ENCODE measurements at places on chromosomes 2 and 18.
A peak's percentile ranks its signal among the peaks of the same experiment; 100 is the strongest.

DNA sequence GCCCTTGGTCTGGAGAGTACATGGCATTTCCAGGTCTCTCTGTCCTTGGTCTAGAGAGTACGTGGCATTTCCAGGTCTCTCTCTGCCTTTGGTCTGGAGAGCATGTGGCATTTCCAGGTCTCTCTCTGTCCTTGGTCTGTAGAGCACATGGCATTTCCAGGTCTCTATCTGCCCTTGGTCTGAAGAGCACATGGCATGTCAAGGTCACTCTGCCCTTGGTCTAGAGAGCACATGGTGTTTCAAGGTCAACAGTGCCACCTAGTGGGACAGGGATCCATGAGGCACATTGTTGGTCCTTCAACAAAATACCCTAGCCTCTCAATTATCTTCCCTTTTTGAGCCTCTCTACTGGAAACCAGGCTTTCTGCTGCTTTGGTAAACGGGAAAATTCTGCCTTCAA is 250.2 kb downstream of the OTX1 start:
- DNase-seq: no peak

- DNase-seq: no peak
Observed at GRCh38 chr18:13179566-13180113, 38.9 kb upstream of the LDLRAD4 start.

GRCh38 chr2:156339865-156340264 is 7.3 kb upstream of the NR4A2 start:
- DNase-seq: no peak

DNA sequence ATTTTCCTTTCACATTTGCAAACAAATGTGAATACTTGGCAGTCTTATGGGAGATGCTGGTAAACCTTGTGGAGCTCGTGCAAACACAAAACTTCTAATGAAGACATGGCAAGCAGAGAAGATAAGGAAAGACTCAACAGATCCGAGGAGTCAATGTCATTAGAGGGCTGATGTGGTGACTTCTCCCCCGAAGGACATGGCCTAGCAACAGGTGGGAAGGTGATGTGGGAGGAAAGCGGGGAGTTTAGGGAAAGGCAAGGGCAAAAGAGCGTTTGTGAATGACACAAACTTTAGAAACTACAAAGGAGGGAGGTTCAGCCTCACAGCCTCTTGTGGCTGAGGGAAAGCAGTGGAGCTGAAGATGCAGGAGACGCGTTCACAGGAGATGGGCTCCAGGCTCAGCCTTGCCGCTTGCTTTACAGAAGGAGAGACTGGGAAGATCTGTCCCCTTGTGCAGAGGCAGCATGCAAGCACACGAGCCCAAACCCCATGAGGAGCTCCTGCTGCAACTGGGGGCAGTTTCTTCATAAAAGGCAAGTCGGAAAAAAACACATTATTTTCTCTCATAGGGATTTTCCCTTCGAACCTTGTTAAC is 86.6 kb downstream of the SOWAHC start:
- DNase-seq: no peak

DNA sequence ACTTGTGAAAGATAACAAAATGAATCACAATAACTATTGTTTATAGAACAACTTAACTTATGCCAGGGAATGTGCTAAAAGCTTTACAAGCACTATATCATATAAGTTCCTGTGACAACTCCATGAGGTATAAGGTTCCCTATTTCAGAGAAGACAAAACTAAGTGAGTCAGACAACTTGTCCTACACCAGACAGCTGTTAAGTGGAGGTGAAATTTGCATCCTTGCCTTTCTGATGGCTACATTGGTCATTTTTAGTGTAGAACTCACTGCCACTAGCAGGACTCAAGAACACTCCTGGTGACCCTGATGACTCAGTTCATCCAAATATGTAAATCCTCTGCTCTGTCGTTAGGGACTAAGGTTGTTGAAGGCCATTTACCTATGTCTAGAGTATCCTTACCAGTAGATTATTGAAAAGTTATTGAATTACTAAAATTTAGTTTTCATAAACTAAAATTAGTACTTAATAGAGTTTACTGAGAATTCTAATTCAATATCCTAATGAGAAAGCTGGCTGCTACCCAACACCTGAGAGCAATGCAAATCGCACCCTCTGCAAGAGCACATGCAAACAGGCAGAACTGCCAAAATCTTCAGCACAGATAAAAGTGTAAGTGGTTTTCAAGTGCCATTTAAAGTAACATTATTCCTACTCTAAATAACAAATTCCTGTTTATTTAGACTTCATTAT is 636.2 kb downstream of the NRXN1 start:
- no peak for DNase-seq

DNA sequence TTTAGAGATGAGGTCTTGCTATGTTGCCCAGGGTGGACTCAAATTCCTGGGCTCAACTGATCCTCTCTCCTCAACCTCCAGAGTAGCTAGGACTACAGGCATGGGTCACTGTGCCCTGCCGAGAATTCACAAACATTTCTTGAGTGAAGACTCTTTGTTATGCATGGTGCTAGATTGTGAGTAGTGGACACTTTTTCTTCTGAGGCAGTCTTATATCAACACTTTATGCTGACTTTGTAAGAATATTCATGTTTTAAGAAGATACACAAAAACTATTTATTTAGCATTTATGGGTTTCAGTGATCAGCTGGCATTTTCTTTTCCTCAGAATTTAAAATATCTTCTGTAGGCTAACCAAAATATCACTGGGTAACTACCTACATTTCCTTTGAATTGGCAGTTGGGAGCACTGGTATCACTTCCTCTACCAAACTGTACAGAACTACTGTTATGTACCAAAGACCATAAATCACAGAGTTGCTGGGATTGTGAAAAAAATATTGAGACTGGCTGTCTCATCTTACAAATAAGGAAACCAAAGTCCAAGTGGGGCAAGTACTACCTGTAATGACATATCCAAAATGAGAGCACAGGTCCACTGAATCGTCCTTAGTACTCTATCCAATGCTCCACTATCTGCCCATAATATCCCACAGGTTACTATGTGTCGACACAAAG is 34.0 kb downstream of the DOCK10 start:
- no peak for DNase-seq

DNA sequence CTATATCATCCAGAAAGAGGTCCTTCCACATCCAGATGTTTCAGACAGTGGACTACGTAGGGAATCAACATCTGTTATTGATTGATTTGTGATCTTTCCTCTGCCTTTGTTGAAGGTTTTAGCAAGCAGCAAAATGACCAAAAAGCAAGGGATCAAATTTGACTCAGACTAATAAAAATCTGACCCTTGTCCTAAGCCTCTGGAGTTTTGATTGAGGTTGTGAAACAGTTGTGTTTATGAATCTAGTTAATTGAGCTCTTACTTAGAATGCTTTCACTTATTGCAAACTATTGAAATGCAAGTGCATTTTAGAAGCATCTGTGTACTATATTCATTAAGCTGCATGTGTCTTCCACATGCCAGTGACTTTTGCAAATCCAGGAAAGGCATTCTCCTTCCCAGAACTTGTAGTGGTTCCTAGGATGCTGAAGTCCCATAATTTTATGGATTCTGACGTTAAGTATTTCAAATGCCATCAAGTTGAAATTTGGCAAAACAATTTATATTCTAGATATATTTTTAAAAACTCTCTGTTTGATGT is 116.0 kb downstream of the MTX2 start:
- no peak for DNase-seq

- no peak for DNase-seq
Observed at GRCh38 chr2:162056796-162057399, 17.1 kb downstream of the DPP4 start.

DNA sequence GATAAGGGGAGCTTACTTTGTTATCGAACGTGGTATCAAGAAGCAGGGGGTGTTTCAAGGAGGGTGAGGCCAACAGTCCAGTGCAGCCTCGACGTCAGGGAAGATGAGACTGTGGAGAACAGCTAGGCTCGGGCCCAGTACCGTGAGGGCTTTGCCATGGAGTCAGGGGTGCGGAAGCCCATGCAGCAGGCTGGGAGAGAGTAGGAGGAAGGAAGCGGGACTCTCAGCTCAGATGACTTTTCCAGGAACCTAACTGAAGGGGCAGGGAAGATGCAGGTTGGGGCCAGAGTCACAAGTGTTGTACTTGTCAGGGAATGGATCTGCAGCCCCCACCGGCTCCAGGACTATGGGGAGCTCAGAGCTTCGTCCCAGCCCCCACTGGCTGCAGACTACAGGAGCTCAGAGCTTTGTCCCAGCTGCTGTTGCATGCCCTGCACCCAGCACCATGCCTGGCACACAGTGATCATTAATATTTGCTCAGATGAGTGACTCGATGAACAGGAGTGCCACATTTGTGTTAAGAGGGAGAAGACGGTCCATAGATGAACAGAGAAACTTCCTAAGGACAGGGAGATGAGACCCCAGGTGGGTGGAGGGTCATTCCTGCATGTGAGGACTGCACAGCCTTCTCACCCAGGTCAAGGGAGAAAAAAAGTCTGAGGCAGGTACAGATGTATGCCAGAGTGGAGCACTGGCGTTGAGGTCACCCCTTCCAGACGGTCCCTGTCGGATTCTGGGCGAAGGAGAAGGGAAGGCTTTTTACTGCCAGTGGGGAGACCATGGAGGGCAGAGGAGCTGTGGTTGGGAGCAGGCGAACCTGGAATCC is 36.4 kb downstream of the PTGR3 start:
- no peak for DNase-seq

DNA sequence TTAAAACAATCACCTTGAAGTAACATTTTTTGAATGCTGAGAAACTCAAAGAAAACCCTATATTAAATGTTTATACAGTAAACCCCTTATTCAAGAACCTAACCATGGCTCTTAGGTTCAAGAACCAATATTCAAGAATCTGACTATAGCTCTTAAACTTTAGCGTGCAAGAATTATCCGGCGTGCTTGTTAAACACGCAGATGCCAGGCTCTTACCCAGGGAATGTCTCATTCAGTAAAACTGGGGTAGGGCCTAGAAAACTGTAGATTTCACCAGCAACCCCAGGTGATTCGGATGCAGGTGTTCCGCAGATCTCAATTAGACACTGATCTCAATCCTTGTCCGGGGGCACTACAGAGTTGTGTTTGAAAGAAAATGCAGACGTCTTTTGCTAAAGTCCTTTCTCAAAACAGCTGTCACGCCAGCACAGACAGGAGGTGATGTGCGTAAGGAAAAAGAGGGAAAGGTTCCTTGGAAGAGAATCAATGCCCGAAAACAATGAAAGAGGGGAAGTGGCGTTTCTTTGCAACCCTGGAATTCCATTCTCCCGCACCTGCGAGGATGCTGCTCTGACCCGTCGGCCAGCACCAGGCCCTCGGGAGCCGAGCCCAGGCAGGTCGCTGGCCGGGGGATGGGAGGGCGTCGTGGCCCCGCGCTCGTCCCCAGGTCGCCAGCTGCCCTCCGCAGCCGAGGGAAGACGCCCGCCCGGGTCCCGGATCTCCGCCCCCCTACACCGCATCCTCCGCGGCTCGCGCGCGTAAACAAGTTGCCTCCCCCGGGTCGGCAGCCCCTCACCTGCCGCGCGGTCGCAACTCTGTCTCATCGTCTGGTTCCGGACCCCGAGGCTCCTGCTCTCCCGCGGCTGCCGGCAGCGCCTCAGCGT is 851 bp downstream of the EIF2AK3 start:
- peak; percentile 6 for DNase-seq

GRCh38 chr2:239607517-239608191 is 206.8 kb upstream of the HDAC4 start:
- DNase-seq: no peak

DNA sequence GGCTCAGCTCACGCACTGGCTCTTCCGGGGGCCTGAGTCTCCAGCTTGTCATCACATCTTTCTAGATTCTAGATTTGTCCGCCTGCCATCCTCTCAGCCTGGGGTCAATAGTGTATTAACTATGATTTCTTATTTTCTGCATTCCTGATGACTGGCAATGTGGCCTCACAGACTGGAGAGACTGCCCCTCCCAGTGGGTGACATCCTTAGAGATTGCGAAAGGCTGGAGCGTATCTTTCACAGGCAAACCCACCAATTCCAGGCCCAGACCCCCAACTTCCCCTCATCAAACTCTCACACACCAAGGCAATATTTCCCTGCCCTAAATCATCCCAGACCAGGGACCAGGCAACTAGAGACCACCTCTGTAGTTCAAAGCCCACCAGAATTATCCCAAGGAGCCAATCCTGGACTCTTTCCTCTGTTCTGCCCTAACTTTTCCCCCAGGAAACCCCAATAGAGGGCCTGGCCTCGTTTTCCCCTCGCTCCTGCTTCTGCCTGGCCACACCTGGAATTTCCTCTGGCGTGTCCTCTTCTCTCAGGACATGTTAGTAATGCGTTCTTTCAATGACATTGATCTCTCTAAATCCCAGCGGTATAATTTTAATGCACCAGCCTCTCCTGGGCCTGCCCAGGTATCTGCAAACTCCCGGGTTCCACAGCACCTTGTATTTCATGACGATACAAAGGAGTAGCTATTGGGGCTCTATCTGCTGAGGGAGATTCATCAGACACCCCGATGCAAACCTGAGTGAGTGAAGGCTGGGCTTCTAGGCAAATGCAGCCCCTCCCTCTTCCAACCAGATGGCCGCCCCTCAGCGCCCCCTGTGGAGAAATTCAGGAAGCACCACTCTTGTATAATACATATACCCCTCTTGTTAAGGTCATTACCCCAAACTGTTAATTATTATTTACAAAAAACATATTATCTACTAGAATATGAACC is 2.4 kb upstream of the KCNF1 start:
- DNase-seq: no peak

DNA sequence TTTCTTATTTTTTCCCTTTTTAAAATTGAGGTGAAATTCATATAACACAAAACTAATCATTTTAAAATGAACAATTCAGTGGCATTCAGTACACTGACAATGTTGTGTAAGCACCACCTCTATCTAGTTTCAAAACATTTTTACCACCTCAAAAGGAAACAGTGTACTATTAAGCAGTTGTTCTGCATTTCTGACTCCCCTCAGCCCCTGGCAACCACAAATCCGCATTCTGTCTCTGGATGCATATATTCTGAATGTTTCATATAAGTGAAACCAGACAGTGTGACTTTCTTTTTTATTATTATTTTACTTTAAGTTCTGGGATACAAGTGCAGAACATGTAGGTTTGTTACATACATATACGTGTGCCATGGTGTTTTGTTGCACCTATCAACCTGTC is 19.2 kb upstream of the TANK start:
- no peak for DNase-seq

DNA sequence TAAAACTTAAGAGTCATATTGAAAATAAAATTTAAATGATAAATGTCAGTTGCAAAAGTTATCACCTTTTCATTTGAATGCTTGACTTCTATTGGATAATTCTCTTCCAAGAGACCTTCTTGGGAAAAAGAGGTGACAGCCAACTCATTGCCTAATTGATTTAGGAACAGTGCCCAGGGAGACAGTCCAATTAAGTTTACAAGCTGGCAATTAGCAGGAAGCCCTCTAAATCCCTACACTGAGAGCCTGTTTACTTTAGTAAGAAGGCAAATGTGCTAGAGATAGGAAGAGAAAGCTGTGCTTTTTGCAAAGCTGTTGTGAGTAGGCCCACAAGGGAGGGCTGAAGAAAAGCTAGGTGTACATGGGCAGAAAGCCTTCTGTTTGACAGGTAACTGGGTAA is 189.1 kb downstream of the WDPCP start:
- no peak for DNase-seq

GRCh38 chr2:11753452-11753885 is 7.0 kb downstream of the LPIN1 start:
- no peak for DNase-seq

All from activated naive CD8-positive, alpha-beta T cell treated with anti-CD3 and anti-CD28 coated beads, Interleukin-2, amount 50 U/mL, for 16 hours (primary cell).